ENCODE measurements at places on chromosomes 16 and 17.

DNA sequence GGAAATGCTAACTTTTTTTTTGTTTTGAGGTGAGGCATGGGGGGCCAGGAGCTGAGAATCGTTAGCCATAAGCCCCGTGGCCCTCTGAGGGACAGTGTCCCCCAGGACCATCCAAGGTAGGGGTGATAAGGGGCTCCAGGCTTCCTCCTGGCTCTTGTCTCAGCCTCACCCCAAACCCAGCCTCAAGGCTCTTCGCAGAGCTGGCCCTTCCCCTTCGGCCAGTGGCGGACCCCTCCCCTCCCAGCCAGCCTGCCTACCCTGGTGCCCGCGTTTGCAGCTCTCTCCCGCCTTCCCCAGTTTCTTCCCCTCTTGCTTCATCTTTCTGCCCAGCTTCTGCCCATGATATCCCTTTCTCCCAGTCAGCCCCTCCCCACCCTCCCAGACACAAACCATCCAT is 22.7 kb upstream of the ATP2A3 start:
- DNase-seq, result no peak

- no peak for DNase-seq
These were observed 199.1 kb upstream of the GOT2 start for GRCh38 chr16:58933186-58933585.

DNA sequence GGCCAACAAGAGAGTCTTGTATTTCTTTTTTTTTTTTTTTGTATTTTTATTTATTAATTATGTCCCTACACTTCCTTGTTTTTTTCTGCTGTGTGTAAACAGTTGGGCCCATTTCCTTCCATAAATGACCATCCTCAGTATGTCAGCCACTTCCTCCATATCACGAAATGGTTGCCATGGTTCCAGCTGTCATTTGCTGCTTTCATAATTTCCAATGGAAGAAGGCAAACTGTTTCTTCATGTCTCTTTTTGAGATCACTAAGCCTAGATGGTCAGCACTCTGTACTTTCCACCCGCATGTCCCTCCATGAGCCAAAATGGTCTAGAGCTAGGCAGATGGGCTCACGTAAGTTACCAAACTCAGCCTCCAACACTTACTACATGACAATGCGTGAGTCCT is 133.5 kb upstream of the FOXF1 start:
- DNase-seq, result no peak

- DNase-seq, result no peak
These were observed 3.8 kb downstream of the CFAP97D1 start for GRCh38 chr17:43784068-43784467.

DNA sequence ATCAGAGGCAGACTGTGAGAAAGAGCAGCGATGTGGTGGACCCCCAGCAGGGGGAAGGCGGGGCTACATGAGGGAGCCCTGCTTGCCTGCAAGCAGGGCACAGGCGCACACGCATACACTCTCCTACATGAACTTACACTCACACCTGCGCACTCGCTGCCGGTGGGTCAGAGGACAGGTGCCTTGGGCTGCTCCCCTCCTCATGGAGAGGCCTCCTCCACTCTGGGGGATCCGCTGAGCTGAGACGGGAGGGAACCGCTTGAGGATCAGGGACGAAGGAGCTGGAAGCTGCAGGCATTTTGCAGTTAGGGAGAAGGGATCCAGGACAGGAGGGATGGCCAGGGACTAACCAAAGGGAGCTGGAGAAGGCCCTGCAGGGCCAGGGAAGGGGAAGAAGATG is 14.2 kb downstream of the OSBPL7 start:
- no peak for DNase-seq

- no peak for DNase-seq
These were observed 21.1 kb downstream of the NXPH3 start for GRCh38 chr17:49596613-49597244.

DNA sequence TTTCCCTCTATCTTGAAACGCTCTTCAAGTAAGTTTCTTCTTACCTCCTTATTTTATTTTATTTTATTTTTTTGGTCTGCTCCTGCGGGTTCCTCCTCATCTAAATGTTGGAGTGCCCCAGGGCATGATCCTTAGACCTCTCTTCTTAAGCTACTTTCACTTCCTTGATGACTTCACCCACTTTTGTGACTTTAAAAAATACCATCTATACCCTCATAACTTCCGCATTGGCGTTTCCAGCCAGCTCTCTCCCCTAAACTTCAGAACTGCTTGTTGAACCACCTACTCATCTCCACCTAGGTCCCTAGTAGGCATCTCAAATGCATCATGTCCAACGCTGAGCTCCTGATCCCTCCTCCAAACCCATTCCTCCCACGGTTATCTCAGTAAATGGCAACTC is 51.4 kb upstream of the NFAT5 start:
- DNase-seq, result no peak

GRCh38 chr17:56468840-56469239 is 124.7 kb upstream of the NOG start:
- DNase-seq, result no peak

DNA sequence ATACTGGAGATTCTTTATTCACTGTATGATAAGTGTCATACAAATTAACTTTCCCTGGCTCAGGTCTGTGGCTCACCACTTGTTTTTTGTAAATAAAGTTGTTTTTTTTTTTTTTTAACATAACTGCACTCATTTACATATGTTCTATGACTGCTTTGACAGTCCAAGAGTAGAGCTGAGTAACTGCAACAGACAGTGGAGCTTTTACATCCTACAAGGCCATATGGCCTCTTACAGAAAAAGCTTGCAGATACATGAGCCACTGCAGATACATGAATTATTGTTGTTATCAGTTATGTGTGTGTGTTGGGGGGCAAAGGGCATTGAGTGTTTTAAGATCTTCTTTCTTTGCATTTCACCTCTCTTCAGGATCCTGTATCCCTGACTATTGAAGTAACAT is 311.7 kb downstream of the BCAS3 start:
- DNase-seq, result no peak

DNA sequence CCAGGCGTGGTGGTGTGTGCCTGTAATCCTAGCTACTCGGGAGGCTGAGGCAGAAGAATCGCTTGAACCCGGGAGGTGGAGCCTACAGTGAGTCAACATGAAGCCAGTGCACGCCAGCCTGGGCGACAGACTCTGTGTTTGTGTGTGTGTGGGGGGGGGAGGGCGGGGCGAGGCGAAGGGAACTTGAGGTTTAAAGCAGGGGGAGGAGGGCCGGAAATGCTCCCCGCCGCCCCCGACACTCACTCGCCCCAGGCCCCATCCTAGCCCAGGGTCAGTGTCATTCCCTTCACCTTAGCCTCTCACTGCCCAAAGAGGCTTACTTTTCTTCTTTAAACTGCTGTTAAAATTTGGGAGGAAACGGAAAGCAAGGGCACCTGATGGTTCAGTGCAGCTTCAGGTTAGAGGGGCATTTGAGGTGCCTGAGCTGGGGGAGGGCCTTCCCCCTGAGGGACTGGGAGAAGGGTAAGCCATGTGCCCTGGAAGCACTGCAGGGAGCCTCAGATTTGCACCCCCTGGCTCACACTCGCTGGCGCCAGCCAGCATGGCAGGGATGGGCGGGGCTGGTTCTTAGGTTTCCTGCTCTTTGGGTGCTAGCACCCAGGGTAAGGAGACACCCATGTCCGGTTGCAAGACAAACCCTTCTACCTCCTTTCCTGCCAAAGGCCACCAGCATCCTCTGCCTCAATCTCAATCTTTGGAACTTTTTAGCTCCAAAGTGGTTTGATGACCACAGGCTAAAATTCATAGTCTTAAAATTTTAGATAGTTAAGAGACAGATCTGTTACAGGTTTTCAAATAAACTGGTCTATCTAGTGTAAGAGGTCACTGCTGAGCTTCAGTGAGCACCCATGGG is 2.2 kb upstream of the LIMD2 start:
- DNase-seq, result peak; percentile 87

DNA sequence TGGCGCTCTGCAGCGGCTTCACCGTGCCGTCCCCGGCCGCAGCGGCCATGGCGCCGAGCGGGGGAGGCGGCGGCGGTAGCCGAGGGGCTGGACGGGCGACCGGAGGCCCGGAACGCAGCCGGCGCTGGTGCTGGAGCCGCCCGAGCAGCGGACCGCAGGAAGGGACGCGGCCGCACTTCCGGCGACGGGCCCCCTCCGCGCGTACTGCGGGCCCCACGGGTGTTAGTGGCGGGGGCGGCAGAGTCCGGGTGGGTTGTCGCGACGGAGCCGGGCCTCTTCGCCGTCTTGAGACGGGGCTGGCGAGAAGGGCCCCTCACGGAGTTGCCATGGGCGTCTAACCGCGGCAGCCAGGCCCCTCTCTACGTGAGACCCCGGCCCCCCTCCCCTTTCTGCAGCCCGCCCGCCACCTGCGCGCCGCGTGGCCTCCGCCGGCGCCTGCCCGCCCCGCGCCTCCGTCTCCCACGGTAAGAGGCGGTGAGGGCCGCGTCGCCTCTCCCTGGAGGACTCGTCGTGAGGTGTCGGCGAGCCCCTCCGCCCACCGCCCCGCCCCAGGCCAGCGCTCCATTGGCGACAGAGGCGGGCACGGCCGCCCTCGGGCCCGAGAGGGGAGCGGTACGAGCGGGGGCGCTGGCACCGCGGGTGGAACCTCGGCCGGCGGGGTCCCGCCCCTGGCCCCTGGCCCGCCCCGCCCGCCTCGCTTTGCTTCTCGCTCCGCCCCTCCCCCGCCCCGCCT is at the start of the genes VPS9D1 and ZNF276:
TSS of gene VPS9D1 (minus strand) at position 86 of the 733 bp plus-strand sequence. CDS start at position 49, 37 bp downstream.
TSS of gene ZNF276 (plus strand) at position 725 of the 733 bp plus-strand sequence. CDS start 104 bp downstream, outside the sequence.
- no peak for DNase-seq

DNA sequence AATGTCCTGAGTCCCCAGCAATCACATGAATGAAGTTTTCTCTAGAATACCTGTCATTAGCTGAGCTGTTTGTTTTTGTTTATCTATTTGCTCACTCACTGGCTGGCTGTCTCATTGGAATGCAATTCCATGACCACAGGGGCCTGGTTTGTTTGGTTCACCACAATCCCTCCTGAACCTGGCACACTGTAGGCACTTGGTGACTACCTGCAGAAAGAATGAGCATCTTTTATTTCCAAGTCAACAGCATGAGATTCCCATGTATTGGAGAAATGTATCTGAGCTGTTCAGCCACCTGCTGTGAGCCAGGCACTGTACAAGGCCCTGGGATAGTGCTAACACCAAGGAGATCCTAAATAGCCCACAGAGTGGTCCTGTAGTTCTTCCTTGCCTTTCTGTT is 345.1 kb downstream of the XYLT1 start:
- DNase-seq, result no peak

GRCh38 chr17:81398176-81398831 is 3.0 kb downstream of the BAHCC1 start:
- DNase-seq, result no peak

GRCh38 chr16:30186782-30187555 is 3.6 kb downstream of the CORO1A start:
- DNase-seq, result peak; percentile 87

GRCh38 chr17:55582897-55583296 is 71.6 kb upstream of the SMIM36 start:
- no peak for DNase-seq

- no peak for DNase-seq
These were observed 73.7 kb downstream of the TNRC6C start for GRCh38 chr17:78032166-78032565.

DNA sequence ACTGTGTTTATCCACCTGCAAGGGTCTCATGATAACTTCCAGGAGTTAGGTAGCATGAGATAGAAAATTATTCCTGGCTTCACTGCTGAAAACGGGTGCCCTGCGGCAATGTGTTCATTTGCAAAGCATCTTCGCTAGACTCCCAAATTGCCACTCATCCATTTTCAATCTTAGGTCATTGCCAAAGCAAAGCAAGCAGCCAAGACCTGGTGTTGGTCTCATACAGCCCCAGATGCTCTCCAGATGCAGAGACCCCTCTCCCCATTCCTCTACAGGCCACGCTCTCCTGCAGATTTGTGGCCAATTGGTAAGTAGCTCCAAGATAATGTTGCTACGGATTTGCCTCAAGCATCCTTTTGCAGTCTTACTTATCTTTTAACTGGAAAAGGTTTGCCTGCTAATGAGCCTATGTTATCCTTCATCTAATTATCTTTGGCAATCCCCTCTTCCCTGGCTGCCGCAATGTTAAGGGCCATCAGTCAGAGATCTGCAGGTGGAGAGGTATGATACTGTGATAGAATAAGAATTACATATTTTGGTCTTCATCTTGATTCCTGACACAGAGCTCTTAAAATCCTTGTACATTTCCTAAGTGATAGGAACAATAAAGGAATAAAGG is 222.0 kb downstream of the SLC39A11 start:
- no peak for DNase-seq

DNA sequence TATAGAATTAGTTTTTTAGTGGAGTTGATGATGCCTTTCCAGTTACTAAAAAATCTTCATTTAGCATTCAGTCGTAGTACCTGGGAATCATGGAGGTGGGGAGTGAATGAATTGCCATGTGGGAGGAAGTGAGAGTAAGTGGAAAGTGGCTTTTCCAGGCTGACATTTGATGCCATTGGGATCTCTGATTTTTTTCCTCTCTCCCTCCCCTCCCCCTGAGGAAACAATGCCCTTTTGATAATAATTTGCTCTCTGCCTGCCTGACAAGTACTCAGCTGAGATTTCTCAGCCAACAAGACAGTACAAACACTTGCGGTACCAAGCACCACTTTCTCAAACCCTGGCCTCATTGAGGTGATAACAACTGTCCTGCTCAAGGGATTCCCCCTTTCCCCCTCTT is 2.2 kb downstream of the UBE2Z start:
- DNase-seq, result no peak

DNA sequence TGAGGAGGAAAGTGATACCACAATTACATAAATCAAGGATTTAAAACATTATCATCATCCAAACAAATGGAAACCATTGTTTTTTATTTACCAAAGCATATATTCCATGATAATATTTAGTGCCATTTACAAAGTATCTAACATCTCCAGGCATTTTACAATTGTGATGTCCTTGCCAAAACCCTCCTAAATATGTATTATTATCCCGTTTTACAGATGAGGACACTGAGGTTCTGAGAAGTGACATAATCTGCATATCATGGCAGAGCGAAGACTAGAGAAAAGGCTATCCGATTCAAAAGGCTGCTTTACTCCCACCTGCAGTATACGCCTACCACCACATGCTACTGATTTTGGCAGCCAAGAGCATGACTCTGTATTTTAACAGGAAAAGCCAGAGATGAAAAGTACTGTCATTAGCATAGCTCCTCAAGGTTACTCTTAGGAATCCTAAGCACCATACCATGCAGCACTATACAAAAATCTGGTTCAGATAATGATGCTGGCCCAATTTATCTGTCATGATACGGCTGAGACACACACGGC is 301.4 kb downstream of the CA10 start:
- no peak for DNase-seq

All from HL-60 (cell line).